ENCODE measurements at places on chromosomes 11 and 22.

- DNase-seq: no peak
These were observed 758 bp downstream of the LDLRAD3 start for GRCh38 chr11:35944503-35945136.

DNA sequence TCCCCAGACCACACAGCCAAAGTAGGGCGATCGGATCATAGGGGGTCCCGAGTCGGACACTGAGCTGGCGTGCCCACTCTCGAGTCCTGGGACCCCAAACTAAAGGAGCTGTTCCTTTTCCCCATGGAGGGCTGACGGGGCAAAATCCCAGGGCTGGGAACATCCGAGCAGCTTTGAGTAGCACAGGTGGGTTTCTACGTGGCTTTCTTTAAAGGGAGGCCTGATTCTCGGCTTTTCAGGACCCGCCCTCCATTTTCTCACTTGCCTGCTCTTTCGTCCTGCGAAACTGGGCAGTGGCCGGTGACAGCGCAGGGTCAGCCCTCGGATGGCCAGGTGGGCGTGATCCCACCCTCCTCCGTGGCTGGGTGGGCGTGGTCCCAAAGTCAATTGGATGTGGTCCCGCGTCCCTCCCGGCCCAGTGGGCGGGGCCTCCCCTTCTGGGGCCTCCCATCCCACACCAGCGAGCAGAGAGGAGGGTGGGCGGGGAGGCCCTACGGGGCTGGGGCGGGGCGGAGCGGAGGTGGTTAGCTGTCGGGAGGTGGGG, 17.5 kb upstream of the TXNRD2 start:
- DNase-seq: no peak

GRCh38 chr11:128310676-128311445, 276.5 kb downstream of the ETS1 start:
- no peak for DNase-seq

DNA sequence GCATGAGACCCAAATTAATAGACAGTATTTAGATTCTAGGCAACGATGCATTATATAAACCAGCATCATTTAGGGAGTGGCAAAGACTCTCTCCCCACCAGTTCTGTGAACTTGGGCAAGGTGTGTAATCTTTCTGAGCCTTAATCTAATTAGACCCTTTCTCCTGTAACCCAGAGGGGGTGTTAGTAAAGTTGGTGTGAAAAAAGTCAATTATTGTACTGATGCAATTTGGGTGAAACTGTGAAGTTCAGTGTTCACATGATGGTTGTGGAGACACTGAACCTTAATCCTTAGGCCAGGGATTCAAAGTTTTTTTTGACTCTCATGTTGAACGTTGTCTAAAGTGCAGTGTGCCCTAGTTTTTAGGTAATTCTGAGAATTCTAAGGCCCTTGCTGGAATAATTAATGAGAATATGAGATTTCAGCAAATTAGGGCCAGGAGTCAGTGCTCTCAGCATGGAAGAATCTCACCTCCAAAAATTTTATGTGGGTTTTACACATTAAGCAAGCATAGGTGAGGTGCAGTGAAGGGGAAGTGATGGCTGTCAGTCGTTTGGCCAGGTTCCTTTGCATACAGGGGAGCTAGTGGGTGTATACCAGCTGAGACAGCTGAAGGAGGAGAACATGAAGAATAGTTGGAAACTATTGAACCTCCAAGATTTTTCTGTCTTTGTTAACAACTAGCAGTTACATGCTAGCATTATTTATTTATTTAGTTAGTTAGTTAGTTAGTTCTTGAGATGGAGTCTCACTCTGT, 94.2 kb downstream of the PTPRJ start:
- no peak for DNase-seq

DNA sequence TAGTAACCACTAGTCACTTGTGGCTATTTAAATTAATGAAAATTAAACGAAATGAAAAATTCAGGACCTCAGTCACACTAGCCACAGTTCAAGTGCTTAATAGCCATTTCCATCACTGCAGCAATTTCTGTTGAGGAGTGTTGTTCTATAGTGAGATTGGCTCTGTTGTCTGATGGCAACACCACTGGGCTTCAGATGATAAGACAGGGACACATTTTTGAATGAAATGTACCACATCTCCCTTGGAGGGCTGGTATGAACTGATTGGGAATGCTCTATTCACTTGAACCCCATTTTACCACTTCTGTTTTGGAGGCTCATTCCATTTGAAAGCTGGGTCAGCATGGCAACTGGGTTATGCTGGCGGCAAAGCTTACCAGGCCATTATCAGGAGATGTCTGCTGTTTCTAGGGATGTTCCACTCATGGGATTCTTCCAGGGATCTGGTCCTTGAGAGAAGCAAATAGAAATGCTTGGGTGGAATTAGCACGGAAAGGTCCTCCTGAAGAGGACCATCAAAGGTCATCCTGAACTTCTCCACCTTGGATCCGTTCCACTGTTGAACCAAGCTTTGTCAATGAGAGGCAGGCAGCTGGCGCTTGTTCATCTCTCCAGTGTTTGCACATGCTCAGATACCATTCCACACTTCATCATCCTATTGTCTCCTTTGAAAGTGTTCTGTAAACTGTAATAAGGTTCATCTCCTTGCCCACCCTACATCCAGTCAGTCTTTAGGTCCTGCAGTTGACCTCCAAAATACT, 7.6 kb downstream of the AMOTL1 start:
- DNase-seq: peak; percentile 52

- no peak for DNase-seq
These were observed 767.1 kb upstream of the API5 start for GRCh38 chr11:42544726-42545125.

GRCh38 chr22:33227791-33228190, 169.6 kb upstream of the SYN3 start:
- no peak for DNase-seq

GRCh38 chr11:86390487-86390886, 15.8 kb downstream of the CCDC81 start:
- no peak for DNase-seq

GRCh38 chr11:71386202-71386601, 62.0 kb downstream of the DHCR7 start:
- no peak for DNase-seq

GRCh38 chr11:64742889-64743590, 902 bp downstream of the RASGRP2 start:
- no peak for DNase-seq

DNA sequence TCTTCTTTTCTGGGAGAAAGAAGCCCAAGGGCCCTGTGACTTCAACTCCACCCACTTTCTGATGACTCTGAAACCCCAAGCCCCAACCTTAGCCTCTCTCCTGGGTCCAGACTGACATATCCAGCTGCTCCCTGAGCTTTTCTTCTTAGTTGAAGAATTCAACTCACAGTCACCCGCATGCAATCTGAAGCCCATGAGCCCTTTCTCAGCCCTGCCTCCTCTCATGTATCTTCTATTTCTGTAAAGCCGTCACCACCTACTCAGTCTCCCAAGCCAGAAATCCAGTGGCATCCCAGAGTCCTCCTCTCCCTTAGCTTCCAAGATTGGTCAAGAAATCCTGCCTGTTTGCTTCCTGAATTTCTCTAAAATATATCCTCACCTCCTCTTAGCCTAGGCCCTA, 7.1 kb upstream of the TMA7B start:
- DNase-seq: no peak

- DNase-seq: no peak
These were observed 65.6 kb upstream of the SESN3 start for GRCh38 chr11:95296621-95297025.

DNA sequence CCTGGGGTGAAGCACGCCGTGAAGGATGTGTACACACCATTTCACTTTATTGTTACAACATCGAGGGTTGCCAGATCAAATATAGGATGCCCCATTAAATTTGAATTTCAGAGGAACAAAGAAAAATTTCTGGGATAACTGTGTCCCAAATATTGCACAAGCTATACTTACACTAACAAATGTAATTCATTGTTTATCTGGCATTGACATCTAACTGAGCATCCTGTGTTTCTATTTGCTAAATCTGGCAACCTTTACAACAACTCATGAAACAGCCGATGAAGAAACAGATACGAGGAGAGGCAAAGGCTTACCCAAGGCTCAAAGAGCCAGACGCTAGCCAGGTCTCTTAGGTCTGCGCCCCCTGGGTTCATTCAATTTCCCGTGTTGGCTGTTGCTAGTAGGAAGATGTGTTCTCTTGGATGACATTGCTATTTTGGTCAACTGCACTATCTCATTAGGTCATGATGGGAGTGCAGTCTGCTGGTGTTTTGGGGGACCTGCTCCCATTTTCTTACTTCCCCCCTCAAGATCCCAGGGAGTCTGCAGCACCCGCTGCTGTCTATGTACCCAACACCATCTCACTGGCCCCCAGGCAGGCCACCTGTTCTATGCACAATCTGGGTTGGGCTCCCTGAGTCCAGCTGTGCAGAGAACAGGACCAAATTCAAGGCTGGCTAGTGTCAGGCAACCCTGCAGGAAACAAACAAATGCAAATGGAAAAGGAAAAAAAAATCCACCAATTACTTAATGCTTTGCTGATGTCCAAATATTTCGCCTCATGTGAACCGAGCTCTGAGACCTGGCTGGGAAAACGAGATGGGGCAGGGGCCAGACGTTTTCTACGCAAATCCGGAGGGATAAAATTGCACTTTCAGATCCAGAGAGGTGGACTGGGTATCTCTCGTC, 560.9 kb downstream of the MIAT start:
- no peak for DNase-seq

- no peak for DNase-seq
These were observed 101.3 kb upstream of the GAL start for GRCh38 chr11:68583041-68583446.

- no peak for DNase-seq
These were observed 148.2 kb downstream of the SPATA19 start for GRCh38 chr11:133697161-133697560.

- DNase-seq: no peak
These were observed 33.6 kb downstream of the NEU3 start for GRCh38 chr11:75022296-75022695.

- no peak for DNase-seq
These were observed 60.2 kb downstream of the KIAA1671 start for GRCh38 chr22:25012741-25013143.

All from NCI-H510A (cell line).